CD8-positive, alpha-beta memory T cell (primary cell): ENCODE measurements at places on chromosomes 5 and 9. TPM values are rescaled to one million over a fixed set of nuclear protein-coding genes. Genes with fewer than 3 reads are reported as not detected.
A peak's percentile ranks its signal among the peaks of the same experiment; 100 is the strongest.

DNA sequence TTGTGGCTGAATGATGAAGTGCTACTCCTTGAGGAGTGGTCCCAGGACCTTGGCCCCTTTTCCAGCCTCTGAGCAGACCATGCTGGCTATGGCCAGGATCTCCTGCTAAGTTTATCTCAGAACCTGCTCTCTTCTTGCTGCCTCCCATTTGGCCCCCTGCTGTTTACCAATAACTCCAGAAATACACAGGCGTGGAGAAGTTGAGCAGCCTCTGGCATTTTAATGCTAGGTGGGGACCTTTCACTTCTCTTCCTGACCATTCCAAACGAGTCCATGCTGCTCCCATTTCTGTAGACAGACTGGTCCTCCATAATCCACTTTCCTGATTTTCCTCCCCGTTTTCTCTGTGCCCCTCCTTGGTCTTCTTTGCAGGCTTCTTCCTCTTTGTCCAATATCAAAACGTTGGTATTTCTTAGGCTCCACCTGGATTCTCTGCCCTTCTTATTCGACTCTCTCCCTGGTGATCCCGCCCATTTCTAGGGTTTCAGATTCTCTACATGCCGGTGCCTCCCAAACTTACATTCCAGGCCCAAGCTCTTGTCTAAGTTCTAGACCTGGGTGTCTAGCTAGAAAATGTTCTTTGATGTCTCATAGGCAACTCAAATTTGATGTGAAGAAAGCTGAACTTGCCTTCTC is 33.4 kb upstream of the TNFAIP8 start:
- peaks cover 95% of the 10 kb centered on the region for H3K4me1 ChIP-seq
- no peaks in the 10 kb centered on the region for H3K27me3 ChIP-seq
- DNase-seq: no peak
- peak overlapping the region; percentile 75 for H3K27ac ChIP-seq
- H3K36me3 ChIP-seq: no peaks in the 10 kb centered on the region

- no peak for DNase-seq
- no peaks in the 10 kb centered on the region for H3K36me3 ChIP-seq
- no peak overlapping the region for H3K4me3 ChIP-seq
- H3K4me1 ChIP-seq: no peaks in the 10 kb centered on the region
- H3K27me3 ChIP-seq: no peaks in the 10 kb centered on the region
These were observed 24.0 kb upstream of the FRMPD1 start for GRCh38 chr9:37626708-37627292.

- H3K4me1 ChIP-seq: no peaks in the 10 kb centered on the region
- DNase-seq: no peak
- H3K27me3 ChIP-seq: no peaks in the 10 kb centered on the region
These were observed 13.2 kb upstream of the GLRA1 start for GRCh38 chr5:151937851-151938250.

- no peak for DNase-seq
- H3K4me3 ChIP-seq: no peak overlapping the region
- H3K36me3 ChIP-seq: no peaks in the 10 kb centered on the region
- H3K27ac ChIP-seq: no peak overlapping the region
- H3K27me3 ChIP-seq: no peaks in the 10 kb centered on the region
These were observed 37.0 kb upstream of the PIK3R1 start for GRCh38 chr5:68178579-68178978.

DNA sequence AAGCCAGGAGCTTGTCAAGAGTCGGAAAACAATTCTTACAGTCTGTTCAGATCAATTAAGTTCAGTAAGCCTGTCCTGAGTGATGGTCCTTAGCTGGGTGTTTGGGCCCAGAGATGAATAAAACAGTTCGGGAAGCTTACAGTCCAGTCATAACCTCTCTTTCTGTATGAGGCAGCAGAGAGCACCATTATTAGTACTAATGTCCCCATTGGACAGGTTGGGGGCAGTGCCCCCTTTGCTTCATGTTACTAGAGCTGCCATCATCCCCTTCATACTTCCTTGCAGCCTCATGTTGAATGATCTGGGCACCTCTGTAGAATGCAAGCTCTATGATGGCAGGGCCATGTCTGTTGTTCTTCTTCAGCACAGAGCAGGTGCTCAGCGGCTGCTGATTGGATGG is 9.8 kb downstream of the DOCK2 start:
- H3K4me3 ChIP-seq: no peak overlapping the region
- no peak for DNase-seq
- H3K27me3 ChIP-seq: no peaks in the 10 kb centered on the region
- peaks cover 3% of the 10 kb centered on the region for H3K36me3 ChIP-seq

GRCh38 chr9:82961504-82962125 is 101.3 kb downstream of the RASEF start:
- H3K36me3 ChIP-seq: no peaks in the 10 kb centered on the region
- H3K27me3 ChIP-seq: no peaks in the 10 kb centered on the region
- H3K27ac ChIP-seq: no peak overlapping the region
- no peaks in the 10 kb centered on the region for H3K4me1 ChIP-seq

GRCh38 chr9:91198405-91198804 is 163.3 kb downstream of the AUH start:
- no peaks in the 10 kb centered on the region for H3K27me3 ChIP-seq
- DNase-seq: no peak
- H3K4me3 ChIP-seq: no peak overlapping the region
- no peaks in the 10 kb centered on the region for H3K36me3 ChIP-seq

DNA sequence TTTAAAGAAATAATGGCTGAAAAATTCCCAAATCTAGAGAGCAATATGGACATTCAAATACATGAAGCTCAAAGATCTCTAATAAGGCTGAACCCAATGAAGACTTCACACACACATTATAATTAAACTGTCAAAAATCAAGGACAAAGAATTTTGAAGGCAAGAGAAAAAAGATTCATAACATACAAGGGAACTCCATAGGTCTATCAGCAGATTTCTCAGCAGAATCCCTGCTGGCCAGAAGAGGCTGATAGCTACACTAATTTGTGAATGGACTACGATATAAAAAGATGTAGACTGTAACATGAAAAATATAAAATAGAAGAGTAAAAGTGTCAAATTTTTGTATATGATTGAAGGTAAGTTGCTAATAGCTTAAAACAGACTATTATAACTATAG is 251.9 kb downstream of the ADAMTS6 start:
- no peak for DNase-seq
- no peak overlapping the region for H3K27ac ChIP-seq
- no peaks in the 10 kb centered on the region for H3K4me1 ChIP-seq
- no peak overlapping the region for H3K4me3 ChIP-seq

DNA sequence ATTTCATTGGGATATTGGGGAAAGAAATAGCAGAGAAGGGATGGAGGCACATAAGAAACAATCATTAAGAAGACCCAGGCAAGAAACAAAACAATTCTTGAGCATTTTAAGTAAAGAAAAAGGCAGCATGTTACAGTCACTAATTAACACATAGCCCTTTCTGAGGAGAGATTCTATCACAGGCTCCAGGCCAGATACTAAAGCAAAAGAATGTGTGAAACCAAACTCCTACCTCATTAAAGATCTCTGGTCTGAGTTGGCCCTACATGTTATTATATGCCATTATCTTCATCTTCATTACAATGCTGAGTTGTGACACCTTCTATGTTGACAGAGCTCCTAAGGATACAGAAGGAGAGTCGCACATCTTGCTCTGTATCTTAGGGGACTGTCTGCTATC is 37.5 kb downstream of the DAP start:
- no peaks in the 10 kb centered on the region for H3K36me3 ChIP-seq
- H3K27me3 ChIP-seq: no peaks in the 10 kb centered on the region
- no peak for DNase-seq
- H3K27ac ChIP-seq: no peak overlapping the region
- H3K4me1 ChIP-seq: no peaks in the 10 kb centered on the region
- no peak overlapping the region for H3K4me3 ChIP-seq

Gene TMEM215
- total RNA-seq: not detected

- H3K4me3 ChIP-seq: no peak overlapping the region
- no peaks in the 10 kb centered on the region for H3K27me3 ChIP-seq
- no peaks in the 10 kb centered on the region for H3K4me1 ChIP-seq
- H3K27ac ChIP-seq: no peak overlapping the region
- H3K36me3 ChIP-seq: no peaks in the 10 kb centered on the region
- DNase-seq: no peak
These were observed 11.5 kb downstream of the UGT3A1 start for GRCh38 chr5:35979715-35980114.

DNA sequence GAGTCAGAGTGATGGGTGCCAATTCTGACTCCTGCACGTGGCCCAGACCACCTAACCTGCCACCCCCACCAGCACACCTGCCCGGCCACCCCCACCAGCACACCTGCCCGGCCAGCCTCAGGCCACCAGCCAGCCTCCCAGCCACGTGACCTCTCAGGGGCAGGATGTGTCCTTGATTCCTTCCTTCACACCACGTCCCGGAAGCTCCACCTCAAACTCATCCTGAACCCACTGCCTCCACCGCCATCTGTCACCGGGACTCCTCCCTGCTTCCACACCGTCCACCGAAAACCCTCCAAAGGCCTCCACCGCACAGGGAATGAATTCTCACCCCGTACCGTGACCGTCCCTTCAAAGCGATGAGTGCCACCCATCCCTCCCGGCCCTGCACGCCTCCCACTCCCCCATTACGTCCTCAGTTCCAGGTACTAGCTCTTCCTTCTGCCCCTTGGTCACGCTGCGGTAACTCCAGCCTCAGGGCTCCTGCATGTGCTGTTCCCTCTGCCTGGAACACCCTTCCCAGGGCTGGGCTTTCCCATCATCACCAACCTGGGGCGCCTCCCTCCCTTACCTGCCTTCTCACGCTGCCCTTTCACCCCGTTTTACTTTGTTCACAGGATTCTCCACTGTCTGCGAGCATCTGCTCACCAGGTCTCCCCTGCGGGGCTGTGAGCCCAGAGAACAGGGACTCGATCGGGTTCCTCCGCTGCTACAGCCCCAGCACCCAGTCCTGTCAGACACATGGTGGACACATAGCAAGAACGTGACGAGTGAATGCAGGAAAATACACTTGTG is 82.9 kb downstream of the ADAMTS2 start:
- no peaks in the 10 kb centered on the region for H3K36me3 ChIP-seq
- no peaks in the 10 kb centered on the region for H3K27me3 ChIP-seq
- H3K4me1 ChIP-seq: no peaks in the 10 kb centered on the region
- H3K4me3 ChIP-seq: no peak overlapping the region
- no peak overlapping the region for H3K27ac ChIP-seq

Gene GALNT12
- total RNA-seq: 4.9 TPM

- H3K4me3 ChIP-seq: no peak overlapping the region
- no peaks in the 10 kb centered on the region for H3K27me3 ChIP-seq
- DNase-seq: no peak
- H3K27ac ChIP-seq: no peak overlapping the region
- H3K36me3 ChIP-seq: no peaks in the 10 kb centered on the region
These were observed 63.6 kb upstream of the MAMDC2 start for GRCh38 chr9:69980041-69980440.

GRCh38 chr5:113205323-113205722 is 228.7 kb downstream of the DCP2 start:
- H3K27me3 ChIP-seq: no peaks in the 10 kb centered on the region
- no peak for DNase-seq
- H3K27ac ChIP-seq: no peak overlapping the region
- H3K4me3 ChIP-seq: no peak overlapping the region
- no peaks in the 10 kb centered on the region for H3K4me1 ChIP-seq

- H3K27ac ChIP-seq: no peak overlapping the region
- H3K4me3 ChIP-seq: no peak overlapping the region
- no peaks in the 10 kb centered on the region for H3K36me3 ChIP-seq
- no peak for DNase-seq
- H3K4me1 ChIP-seq: peaks cover 92% of the 10 kb centered on the region
These were observed 8.2 kb downstream of the PRRC2B start for GRCh38 chr9:131402073-131402472.

DNA sequence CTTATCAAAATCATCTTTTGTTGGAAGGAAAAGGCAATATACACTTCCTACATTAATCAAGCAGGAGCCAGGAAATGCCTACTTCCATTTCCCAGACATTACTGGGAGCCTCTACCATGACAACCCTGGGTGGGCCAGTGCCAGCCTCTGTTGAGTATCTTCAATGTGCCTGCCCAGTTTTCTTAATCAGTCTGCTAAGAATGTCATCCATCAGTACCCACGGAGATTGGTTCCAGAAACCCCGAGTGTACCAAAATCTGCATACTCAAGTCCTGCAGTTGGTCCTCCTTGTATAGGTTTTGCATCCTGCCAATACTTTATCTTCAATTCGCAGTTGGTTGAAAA is 82.4 kb downstream of the MARCHF3 start:
- H3K36me3 ChIP-seq: no peaks in the 10 kb centered on the region
- H3K27me3 ChIP-seq: no peaks in the 10 kb centered on the region
- H3K27ac ChIP-seq: no peak overlapping the region

DNA sequence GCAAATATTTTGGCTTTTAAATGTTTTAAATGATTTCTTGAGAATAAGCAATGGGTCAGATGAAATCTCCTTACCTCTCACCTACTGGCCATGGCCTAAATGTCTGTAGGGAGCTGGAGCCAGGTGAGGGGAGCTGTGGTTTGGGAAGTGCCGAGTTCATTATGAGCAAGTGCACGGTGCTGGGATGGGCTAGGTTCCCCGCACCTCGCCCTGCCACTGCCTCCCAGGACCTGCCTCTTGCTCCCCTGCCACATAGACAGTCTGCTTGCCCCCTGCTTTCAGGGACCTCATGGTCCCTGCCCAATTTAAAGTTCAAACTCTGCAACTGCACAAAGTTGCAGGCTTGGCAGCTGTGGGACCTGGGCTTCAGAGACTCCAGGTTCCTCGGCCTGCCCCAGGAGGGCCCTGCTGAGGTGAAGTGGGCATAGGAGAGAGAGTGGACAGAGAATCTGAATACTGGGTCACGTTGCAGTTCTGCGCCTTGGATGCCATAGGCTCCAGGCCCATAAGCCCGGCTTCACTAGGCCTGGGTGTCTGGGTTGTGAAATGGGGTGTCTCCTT is 5.4 kb downstream of the OR13J1 start:
- no peak overlapping the region for H3K4me3 ChIP-seq
- H3K4me1 ChIP-seq: no peaks in the 10 kb centered on the region
- H3K36me3 ChIP-seq: no peaks in the 10 kb centered on the region
- peaks cover 3% of the 10 kb centered on the region for H3K27me3 ChIP-seq

Gene TPPP
- 0.37 TPM for total RNA-seq

GRCh38 chr9:133255371-133256135 is 19.4 kb downstream of the ABO start:
- H3K27me3 ChIP-seq: no peaks in the 10 kb centered on the region
- H3K27ac ChIP-seq: no peak overlapping the region
- DNase-seq: no peak
- peaks cover 3% of the 10 kb centered on the region for H3K4me1 ChIP-seq
- no peaks in the 10 kb centered on the region for H3K36me3 ChIP-seq
- H3K4me3 ChIP-seq: no peak overlapping the region

GRCh38 chr9:124511426-124511840 is 4.2 kb upstream of the NR5A1 start:
- no peaks in the 10 kb centered on the region for H3K36me3 ChIP-seq
- H3K4me3 ChIP-seq: no peak overlapping the region
- H3K27ac ChIP-seq: no peak overlapping the region
- DNase-seq: no peak
- no peaks in the 10 kb centered on the region for H3K27me3 ChIP-seq

DNA sequence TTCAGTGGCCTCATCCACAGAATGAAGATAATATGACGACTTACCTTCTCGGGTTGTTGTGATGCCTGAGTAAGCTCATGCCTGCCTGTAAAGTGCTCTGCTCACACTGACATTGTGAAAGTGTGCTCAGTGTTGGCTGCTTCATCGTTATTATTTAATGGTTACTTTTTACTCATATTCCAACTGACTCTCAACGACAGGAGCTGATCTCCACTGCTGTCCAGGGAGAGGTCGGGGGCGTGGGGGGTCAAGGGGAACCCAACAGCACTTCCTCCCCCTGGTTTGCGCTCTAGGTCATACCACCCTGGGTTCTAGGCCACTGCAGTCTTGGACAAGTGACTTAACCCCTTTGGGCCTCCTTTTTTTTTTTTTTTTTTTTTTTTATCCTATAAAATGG is 52.9 kb upstream of the ANGPTL2 start:
- no peak for DNase-seq
- H3K27me3 ChIP-seq: no peaks in the 10 kb centered on the region
- H3K4me3 ChIP-seq: no peak overlapping the region
- H3K27ac ChIP-seq: no peak overlapping the region
- H3K36me3 ChIP-seq: no peaks in the 10 kb centered on the region
- no peaks in the 10 kb centered on the region for H3K4me1 ChIP-seq
